ENCODE measurements at places on chromosomes 7 and 10.

- DNase-seq: no peak
Observed at GRCh38 chr10:91665842-91666241, 33.0 kb upstream of the PPP1R3C start.

DNA sequence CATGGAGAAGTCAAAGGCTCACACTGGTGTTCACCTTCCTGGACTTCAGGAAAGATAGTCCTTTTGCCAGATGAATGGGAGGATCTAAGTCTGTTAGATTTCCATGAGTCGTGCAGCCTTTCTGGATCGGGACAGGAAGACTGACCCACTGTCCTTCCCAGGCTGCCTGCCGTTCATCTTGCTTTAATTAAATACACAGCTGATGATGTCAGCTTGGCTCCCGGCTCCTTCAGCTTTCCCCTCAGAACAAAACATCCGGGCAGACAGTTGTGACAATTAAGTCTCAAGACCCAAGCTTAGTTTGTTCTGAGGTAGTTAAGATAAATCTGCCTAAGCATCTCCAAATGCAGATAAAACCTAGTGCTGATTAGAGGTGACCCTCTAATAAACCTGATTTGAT lies 58.6 kb downstream of the AUTS2 start:
- no peak for DNase-seq

- DNase-seq: no peak
Observed at GRCh38 chr10:74683621-74684364, 142.6 kb upstream of the KAT6B start.

GRCh38 chr7:112790586-112791003 lies 402 bp upstream of the TMEM168 start:
- no peak for DNase-seq

DNA sequence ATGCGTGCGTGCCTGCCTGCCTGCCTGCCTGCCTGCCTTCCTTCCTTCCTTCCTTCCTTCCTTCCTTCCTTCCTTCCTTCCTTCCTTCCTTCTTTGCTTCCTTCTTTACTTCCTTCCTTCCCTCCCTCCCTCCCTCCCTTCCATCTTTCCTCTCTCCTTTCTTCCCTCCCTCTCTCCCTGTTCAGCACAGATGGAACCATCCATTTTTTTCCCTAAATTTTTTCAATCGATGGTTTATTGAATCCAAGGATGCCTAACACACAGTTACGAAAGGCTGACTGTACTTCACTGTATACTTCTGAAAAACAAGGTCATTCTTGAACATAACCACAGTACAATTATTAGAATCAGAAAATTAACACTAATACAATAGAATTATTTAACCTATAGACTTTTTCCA lies 53.8 kb downstream of the ABCA13 start:
- DNase-seq: no peak

- DNase-seq: no peak
Observed at GRCh38 chr7:7857143-7857583, 111.4 kb upstream of the GLCCI1 start.

DNA sequence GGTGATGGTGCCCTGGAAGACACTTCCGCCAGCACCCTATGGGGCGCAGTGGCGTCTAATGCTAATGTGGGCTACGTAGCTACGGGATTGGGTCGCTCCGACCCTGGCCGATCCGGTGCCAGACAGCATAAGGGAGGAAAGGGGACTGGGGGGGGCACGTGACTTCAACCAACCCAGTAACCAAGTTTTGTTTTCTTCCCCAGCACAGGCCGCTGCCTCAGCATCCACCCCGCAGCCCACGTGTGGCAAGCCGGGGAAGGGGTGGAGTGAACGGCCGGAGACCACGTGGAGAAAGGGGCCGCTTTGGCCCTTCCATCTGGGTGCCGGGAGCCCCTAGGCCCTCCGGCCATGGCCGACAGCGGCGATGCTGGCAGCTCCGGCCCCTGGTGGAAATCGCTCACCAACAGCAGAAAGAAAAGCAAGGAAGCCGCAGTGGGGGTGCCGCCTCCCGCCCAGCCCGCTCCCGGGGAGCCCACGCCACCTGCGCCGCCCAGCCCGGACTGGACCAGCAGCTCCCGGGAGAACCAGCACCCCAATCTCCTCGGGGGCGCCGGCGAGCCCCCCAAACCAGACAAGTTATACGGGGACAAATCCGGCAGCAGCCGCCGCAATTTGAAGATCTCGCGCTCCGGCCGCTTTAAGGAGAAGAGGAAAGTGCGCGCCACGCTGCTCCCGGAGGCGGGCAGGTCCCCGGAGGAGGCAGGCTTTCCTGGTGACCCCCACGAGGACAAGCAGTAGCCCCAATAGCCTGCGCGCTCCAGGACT lies 2.5 kb downstream of the PRR15 start:
- DNase-seq: no peak

GRCh38 chr10:119655566-119656001 lies 4.4 kb downstream of the BAG3 start:
- DNase-seq: no peak
